ENCODE measurements at places on chromosomes 5 and 9. TPM values are rescaled to one million over a fixed set of nuclear protein-coding genes. Genes with fewer than 3 reads are reported as not detected.

GABRA1 gene
- not detected for total RNA-seq

EIF4EBP3 gene
- total RNA-seq = 0.85 TPM

SPINK7 gene
- total RNA-seq = 4.3 TPM

SPATA31A3 gene
- not detected for total RNA-seq

NADK2 gene
- total RNA-seq = 23.4 TPM

PPP3R2 gene
- not detected for total RNA-seq

JMY gene
- 10.6 TPM for total RNA-seq

SLC6A19 gene
- total RNA-seq = not detected

LCN2 gene
- 154 TPM for total RNA-seq
